ENCODE measurements at places on chromosomes 4 and X.

DNA sequence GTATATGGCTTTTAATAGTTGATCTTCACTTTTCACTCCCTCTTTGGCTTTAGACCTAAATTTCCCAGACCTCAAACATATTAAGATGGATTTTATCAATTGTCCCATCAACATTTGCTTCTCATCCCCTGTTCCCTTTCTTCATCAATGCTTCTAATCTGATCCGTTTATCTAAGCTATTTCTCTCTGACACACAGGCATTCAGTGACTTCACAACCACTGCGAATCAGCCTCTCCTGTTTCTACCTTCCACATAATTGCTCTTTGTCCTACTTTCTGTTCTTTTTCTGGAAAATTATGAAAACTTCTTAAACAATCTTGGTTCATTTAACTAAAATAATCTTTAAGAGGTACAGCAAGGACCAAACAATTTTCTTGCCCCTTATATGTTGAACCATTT, 115.2 kb downstream of the GLRA3 start:
- no peak for DNase-seq

DNA sequence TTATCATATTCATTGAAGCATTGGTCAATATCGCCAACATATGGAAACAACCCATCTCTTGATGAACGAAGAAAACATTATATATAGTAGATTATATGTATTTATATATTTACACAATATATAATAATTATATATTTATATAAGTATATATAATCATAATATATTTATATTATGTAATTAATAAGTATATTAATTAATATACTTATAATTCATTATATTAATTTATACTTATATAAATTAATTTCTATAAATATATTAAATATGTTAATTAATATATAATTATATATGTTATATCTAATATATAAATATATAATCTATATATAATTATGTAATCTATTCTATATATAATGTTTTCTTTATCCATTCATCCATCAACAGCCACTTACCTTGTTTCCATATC, 69.0 kb upstream of the SRD5A3 start:
- DNase-seq, result no peak

DNA sequence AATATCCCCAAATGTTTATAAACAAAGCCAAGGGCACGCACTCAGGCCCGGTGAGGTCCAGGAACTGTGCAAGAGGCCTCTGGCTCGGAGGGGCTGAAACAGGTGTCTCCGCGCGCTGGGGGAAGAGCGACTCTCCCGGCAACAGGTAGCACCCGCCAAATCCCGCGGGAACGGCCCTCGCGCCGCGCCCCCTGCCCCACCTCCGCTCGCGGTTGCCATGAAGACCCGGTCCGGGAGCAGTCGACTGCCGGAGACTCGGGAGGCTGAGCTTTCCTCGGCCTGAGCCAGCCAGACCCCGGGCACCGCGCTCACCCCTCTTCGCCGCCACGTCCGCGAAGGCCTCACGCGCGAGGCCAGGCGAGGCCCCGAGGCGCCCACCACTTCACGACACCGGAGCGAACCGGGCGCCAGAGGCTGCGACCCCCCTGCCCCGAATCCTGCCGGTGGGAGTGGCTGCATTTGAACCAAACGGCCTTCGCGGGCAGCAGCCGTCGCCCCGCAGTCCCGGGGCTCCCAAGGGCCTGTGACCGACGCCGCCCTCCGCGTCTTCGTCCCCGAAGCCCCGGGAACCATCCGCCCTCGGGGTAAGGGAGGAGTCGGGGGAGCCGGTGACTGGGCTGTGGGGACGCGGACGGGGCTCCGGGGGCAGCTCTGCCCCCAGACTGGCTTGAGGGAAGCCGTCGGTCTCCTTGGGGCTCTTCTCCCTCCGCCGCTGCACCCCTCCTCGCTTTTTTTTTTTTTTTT, at the start of gene NSUN7:
NSUN7 (plus strand) TSS at position 239 of the 744 bp plus-strand sequence. CDS start 739 bp downstream, outside the sequence.
- DNase-seq, result no peak

GRCh38 chrX:70446380-70447350, 2.0 kb downstream of the DLG3 start:
- DNase-seq, result no peak

DNA sequence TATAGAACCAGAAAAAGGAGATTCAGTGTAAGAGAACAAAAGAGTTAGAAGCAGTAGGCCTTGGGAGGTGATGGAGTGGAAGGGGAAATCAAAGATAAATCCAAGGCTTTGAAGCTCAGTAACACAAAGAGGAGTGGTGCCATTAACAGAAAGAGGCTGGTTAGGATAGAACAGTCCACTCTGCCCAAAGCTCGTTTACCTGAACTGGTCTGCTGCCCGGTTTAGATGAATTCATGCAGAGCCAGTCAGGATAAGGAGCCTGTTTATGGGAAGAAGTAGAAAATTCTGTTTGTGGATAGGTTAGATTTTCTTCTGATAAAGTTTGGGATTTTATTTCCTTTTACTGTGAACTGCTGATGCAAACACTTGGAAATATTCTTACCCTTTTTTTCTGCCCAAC, 80.6 kb downstream of the HMGB2 start:
- no peak for DNase-seq

DNA sequence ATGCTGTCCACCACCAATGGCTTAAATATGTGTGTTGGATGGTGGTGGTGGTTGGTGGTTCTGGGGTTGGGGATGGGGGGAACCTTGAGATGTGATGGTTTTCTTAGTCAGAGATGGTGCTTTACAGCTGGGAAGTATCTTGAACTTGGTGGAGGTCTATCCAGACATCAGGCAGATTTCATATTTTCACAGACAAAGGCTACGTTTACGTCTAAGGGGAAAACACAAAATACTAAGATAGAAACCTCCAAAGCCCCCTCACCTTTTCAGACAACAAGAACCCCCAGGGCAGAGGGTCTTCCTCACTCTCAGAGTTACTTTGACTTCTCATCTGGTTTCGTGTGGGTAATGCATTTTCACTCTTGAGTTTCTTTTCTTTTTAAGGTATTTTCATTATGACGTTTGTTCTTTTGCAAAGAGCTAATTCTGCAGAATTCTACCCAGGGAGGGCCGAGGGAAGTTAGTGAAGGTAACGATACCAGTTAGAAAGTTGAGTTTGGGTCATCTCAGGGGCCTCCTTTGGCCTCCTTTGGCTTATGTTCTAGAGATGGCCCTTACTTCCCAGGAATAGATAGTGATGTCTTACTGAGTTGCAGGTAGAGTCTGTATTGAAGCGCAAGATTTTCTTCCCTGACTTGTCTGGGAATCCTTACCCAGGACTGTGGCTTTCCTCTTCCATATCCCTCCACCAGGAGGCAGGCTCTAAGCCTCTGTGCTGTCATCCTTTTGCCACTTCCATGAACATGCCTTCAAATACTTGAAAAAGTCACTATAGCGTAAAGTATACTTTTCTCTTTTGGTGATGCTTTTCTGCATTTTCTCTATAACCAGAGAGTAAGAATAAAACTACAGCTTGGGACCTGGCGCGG, 31.9 kb downstream of the RHOH start:
- no peak for DNase-seq
